ENCODE measurements at places on chromosomes 7 and 10.

DNA sequence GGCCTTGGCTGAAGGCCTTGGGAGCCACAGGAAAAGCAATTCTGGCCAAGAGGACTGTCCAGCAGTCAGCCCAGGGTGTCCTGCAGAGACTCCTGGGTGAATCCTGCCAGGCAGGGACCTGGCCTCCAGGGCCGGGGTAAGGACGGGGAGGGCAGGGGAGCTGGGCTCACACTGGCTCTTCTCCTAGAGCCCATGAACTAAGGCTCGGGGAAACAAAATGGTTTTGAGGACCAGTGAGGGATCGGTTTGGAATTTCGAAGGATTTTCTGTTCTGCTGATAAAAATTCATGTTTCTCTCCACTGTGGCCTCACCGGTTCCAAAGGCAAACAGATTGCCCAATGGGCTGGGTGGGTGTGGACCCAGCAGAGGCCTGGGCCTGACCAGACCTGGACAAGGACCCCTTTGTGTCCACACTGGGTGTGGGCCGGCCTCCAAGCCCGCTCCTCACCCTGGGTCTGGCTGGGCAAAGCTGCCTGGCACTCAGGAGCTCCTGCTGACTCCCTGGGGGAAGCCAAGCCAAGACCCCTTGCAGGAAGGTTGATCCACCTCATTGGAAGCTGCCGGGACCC, 27.3 kb downstream of the FAM20C start:
- DNase-seq, result no peak

GRCh38 chr10:852386-852785, 79.1 kb downstream of the LARP4B start:
- no peak for DNase-seq

DNA sequence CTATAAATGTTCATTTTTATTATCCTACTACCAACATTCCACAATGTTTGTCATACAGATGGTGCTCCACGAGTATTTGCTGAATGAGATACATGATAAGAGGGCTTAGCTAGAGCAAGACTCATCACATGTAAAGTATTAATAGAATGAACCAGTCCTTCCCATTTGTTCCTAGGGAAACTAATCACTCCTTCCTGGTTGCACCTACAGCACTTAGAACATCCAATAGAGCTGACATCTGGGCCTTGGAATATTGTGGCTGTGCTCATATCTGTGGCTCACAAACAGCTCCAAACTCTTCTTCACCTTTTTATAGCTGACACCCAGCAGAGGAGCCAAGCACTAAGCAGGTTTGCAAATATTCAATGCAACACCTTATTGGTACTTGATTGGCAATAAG, 91.9 kb upstream of the C1GALT1 start:
- no peak for DNase-seq

GRCh38 chr7:79923953-79924352, 210.7 kb upstream of the GNAI1 start:
- no peak for DNase-seq

GRCh38 chr10:131737543-131738395, 163.0 kb upstream of the PPP2R2D start:
- no peak for DNase-seq

GRCh38 chr7:74032191-74032490, 4.2 kb downstream of the ELN start:
- no peak for DNase-seq

DNA sequence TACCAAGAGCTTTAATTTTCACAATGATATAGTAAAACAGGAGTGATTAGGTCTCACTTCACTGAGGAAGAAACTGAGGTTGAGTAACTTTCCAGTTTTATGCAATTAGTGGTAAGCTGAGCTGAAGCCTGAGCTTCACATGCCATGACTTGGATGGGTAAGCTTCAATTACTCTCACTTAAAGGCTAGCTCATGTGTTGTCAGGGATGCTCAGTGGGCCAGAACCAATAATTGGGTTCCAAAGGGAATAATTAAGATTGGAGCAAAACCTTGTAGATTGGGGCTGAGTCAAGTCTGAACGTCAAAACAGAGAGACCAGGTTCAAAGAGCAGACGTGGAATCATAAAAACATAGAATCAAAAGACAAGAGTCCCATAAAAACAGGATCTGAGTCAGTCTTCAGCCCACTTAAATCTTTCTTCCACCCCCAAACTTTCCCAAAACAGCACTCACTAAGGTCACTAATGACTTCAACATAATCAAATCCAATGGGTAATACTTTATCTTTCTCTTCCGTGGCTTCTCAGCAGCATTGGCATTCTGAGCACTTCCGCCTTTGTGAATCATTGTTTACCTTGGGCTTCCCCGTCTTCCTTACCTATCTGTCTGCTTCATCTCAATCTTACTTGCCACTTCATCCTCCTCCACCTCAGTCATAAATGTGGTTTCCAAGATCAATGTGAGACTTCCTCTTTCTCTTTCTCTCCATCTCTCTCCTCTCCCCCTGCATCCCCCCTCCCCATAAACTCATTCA, 23.0 kb upstream of the EGFR start:
- DNase-seq, result no peak

- DNase-seq, result no peak
Observed at GRCh38 chr10:96719200-96719599, 1.1 kb downstream of the PIK3AP1 start.

- no peak for DNase-seq
Observed at GRCh38 chr7:12796397-12797127, 109.1 kb downstream of the ARL4A start.

DNA sequence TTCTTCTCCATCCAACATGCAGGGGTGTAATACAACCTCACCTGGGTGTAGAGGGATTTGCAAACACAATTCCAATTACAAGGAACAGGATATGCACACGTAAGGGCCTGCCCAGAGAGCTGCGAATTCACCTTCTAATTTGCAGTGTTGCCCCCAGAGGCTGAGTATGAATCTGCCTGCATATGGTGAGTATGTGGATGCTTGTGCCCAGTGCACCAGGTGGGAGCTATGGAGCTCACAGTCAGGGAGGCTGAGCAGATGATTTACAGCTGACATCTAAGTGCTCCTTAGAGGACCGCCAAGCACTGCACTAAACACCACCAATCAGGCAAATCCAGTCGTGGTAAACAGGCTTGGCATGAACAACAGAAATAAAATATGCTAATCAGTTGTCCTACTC, 132.0 kb downstream of the RELN start:
- DNase-seq, result no peak

GRCh38 chr10:45428611-45429510, 54.8 kb downstream of the ALOX5 start:
- no peak for DNase-seq

GRCh38 chr7:66500087-66500486, 128.6 kb upstream of the KCTD7 start:
- DNase-seq, result no peak

GRCh38 chr10:71409516-71410104, 12.9 kb downstream of the CDH23 start:
- DNase-seq, result no peak

- DNase-seq, result no peak
Observed at GRCh38 chr7:24334627-24335026, 50.6 kb downstream of the NPY start.

- no peak for DNase-seq
Observed at GRCh38 chr7:75045881-75046280, 27.7 kb downstream of the RCC1L start.

DNA sequence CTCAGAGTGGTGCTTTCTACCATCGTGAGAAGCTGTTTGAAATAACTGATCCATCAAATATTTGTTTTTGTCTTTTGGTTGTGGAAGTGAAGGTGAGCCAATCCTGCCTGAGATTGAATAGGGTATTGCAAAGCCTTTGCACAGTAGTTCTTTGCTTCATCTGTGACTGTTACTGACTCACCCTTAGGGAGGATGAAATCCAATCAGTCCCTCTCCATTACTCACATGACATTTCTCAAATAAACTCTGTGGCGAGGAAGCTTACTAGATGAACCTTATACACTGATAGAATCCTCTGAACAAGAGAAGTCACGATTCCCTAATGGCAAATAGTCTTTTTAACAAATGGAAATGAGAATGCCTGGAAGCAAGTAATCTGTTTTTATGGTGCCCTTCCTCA, 31.9 kb downstream of the HEPACAM2 start:
- no peak for DNase-seq

- no peak for DNase-seq
Observed at GRCh38 chr10:114320249-114321116, 81.4 kb downstream of the VWA2 start.

GRCh38 chr10:75645704-75646103, 214.3 kb downstream of the LRMDA start:
- no peak for DNase-seq

DNA sequence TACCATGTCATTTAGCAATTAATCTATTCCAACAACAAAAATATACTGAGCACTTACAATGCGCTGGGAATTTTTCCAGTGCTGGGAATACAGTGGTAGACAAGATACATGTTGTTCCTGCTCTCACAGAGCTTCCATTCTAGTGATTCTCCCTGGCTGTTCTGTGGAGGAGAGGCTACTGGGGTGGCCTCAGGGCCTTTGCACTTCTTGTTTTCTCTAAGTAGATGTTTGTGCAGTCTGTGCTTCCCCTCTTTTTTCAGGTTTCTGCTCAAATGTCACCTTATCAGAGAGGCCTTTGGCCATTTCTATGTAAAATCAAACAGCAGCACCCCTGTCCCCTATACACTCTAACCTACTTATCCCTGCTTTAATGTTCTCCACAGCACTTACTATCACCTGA, 24.7 kb downstream of the OSBPL3 start:
- DNase-seq, result no peak

- no peak for DNase-seq
Observed at GRCh38 chr7:28609608-28610007, 197.3 kb downstream of the CREB5 start.

DNA sequence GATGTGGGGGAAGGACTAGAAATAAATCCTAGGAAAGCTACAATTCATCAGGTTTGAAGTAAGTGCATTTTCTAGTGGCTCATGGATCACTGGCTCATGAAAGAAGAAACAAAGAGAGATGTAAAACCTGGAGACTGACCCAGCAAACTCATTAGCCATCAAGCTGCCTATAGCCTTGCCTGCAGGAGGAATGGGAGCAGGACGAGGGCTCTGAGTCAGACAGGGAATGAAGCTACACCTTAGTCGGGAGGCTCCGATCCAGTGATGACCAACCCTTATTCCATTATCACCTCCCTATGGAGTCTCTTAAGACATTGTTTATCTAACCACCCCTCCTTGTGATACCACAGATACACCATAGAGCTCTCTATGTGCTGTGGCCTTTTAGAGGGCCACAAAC, 112.5 kb upstream of the WDR11 start:
- DNase-seq, result no peak

- DNase-seq, result no peak
Observed at GRCh38 chr10:75712242-75712880, 280.9 kb downstream of the LRMDA start.

- DNase-seq, result no peak
Observed at GRCh38 chr10:12957081-12957480, 44.4 kb downstream of the CCDC3 start.

DNA sequence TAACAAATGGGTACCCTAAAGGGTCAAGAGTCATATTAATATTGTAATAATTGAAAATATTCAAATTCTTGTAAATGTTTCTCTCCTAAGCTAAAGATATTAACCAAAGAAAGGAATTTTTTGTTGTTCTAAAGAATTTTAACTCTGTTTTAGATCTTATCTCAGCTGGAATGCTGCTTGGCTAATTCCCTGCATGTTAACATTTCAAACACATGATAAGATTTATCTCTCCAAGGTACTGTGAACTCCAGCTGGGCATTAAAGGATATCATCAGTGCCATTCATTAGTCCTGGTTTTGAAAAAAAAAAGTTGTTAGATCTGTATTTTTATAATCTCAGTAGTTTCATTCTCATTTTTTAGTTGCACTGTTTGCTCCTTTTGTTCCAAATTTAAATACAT, 76.9 kb downstream of the MAPK8 start:
- no peak for DNase-seq

DNA sequence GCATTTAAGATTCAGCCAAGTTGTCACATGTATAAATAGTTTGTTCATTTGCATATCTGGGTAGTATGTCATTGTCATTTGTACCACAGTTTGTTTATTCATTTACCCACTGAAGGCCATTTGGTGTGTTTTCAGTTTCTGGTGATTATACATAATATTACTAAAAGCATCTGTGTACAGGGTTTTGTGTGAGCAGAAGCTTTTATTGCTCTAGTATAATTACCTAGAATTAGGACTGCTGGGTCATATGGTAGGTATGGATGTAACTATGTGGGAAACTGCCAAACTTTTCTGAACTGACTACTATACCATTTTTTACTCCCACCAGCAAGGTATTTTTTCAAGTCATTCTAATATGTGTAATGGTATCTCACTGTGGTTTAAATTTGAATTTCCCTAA, 584.0 kb upstream of the GHITM start:
- no peak for DNase-seq

DNA sequence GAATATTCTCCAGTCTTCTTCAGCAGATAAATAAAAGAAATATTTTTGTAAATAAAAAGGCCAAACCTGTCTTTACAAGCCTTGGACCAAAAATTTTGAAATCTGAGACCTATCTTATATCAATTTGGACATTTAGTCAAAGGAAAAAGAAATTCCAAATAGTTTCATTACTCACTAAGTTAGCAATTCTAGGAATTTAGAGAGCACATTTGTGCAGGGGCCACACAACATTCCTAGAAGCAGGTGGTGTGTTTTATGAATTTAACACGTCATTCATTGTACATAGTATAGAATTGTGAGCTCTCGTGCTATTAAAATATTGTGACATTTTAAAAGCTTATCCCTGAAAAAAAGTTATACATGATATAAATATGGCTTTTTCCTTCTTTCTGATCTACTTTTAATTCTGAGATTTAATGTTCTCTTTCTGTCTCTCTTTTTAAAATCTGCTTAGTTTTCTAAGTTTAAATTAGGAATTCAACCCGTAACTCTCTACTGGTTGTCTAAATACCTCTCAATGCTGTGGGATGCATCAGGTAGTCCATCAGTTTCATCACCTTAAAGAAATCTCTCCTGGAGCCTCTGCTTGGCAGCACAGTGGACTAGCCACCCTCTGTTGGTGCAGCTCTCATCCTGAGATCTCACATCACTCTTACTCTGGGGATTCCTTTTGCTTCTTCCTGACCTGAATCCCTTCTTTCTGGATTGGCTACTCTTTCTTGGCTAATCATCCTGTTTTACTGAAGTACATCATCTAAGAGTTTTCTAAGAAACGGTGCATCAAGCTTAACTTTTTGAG, 124.5 kb downstream of the SEMA3E start:
- no peak for DNase-seq

GRCh38 chr7:79290841-79291497, 162.5 kb downstream of the MAGI2 start:
- DNase-seq, result no peak

DNA sequence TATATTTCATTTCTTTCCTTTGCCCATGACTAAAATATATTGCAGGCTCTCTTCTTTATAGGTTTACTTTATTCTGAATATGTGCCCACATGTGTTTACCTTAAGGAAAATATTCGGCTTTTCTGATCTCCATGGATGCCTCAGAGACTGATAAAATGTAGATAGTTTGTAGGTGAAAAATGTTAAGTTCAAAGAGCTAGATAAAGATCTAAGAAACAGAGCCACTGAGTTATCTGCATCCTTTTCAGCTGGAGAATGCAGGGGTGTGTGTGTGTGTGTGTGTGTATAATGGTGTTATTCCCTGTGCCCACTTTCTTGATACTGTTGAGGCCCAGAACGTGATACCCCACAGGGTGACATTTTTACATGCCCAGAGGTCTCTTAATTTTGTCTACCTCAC, 150.8 kb downstream of the LRRC4 start:
- DNase-seq, result no peak
